AG09319 (cell line): ENCODE measurements at places on chromosomes 3 and 15.

GRCh38 chr3:171175741-171176234 is 149.3 kb upstream of the SLC2A2 start:
- DNase-seq, result peak; percentile 67

DNA sequence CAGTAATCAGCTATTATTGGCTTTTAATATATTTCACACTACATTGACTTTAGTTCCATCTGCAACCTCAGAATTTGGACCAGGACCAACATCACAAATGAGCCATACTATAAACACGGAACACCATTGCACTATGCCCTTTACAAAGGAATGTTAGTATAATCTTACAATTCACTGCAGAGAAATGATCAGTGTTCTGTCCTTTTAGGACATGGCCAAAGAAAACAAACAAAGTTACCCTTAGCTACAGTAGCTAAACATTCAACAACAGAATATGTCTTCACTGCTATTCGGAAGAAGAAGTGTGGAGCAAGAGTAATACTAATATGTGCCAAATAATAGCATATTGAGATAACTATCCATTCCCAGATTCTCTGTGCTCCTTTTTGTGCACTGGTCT is 90.4 kb downstream of the NAALADL2 start:
- peak; percentile 91 for DNase-seq

- DNase-seq, result no peak
These were observed 34.2 kb upstream of the SYN2 start for GRCh38 chr3:11969986-11970385.

DNA sequence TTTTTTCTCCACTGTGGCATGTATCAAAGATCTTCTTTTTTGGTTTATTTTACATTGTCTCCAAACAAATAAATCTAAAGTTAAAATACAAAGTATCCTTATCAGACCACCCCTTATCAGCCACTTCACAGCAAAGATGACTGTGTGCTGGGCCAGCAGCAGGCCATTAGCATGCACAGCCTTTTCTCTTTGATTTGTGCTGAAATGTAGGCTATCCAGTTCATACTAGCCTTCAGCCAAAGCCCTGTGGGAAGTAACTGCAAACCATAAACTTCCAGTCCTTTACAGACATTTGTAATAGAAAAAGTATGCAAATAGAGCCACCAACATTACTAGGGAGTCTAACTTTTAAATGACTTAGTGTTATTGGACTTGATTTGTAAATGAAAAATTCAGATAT is 816.3 kb downstream of the FHIT start:
- DNase-seq, result no peak

DNA sequence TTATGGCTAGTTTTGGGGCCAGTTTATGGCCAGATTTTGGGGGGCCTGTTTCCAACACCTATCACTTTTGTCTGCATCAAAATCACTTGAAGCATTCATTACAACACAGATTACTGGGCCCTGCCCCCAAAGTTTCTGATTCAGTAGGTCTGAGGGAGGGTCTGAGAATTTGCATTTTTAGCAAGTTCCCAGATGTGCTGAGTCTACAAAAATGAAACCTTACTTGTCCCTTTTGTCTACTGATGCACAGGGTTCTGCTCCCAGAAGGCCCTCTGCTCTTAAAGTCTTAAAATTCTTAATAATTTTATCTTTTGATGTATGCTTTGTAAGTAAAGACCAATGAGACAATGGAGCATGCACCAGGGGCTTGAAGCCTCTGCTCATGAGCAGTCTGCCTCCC is 146.0 kb downstream of the POLQ start:
- DNase-seq, result no peak

DNA sequence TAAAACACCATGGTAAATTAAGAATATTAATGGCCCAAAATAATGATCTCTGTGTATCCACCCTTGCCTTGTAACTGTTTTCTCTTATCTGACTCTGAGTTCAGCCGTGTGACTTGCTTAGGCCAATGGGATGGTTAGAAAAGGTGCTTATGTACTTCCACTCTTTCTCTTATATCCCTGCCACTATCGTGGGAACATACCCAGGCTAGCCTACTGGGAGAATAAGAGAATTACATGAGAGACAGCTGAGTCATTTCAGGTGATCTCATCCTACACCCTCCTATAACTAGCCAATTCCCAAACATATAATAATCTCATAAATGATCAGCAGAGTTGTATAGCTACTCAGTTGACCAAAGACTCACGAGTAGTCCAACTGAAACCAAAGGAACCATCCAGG is 98.3 kb upstream of the ABI3BP start:
- no peak for DNase-seq

- DNase-seq, result no peak
These were observed 45.7 kb downstream of the CD86 start for GRCh38 chr3:122100591-122101463.

- no peak for DNase-seq
These were observed 104.2 kb upstream of the CLSTN2 start for GRCh38 chr3:139830817-139831216.

- no peak for DNase-seq
These were observed 325.4 kb downstream of the UACA start for GRCh38 chr15:70437882-70438451.

- DNase-seq, result no peak
These were observed 81.8 kb upstream of the TNFSF10 start for GRCh38 chr3:172604895-172605646.
